ENCODE measurements at places on chromosomes 2 and 18. TPM values are rescaled to one million over a fixed set of nuclear protein-coding genes. Genes with fewer than 3 reads are reported as not detected.
A peak's percentile ranks its signal among the peaks of the same experiment; 100 is the strongest.

DNA sequence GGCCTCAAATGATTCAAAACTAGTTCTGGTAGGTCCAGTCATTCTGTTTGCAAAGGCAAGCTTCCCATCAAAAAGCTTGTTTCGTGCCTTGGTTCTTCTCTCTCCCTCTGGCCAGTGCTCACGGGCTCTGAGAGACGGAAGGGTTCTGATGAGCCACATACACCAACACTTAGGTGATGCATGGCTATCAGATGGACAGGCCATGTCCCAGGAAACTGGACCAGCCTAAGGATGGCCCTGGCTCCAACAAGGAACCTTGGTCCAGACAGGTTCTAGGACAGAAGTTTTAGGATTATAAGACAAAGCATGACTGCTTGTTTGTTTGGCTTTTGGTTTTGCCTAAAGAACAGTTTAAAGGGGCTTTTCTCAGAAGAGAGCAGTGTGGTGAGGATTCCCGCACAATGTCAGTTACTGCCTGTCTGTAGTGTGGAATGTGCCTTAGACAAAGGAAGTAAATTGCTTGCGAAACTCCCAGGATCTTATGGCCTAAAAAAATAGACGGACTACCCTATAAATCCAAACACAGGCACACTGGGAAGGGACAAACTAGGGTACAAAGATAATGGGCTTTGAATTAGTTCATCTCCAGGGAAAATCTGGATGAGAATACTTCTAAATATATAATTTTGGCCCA lies 10.3 kb downstream of the CYP1B1 start:
- no peak for DNase-seq

DNA sequence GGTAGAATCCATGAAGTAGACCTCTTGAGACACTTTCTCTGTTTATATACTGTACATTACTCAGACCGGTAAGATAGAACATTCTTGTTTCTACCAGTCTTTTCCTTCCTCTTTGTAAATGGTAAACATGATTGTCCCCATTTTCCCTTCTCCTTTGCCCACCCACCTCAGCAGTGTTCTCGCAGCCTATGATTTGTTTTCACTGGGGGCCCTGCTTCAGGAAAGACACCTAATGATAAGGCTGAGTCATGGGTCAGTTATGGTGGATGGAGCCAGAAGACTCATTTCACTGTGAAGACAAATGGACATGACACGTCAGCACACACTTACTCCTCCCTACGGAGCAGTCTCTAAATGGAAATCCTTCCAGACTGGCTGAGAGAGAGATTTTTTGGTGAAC lies 23.7 kb downstream of the CENPO start:
- no peak for DNase-seq

RUFY4 gene
- total RNA-seq: 0.81 TPM

DNA sequence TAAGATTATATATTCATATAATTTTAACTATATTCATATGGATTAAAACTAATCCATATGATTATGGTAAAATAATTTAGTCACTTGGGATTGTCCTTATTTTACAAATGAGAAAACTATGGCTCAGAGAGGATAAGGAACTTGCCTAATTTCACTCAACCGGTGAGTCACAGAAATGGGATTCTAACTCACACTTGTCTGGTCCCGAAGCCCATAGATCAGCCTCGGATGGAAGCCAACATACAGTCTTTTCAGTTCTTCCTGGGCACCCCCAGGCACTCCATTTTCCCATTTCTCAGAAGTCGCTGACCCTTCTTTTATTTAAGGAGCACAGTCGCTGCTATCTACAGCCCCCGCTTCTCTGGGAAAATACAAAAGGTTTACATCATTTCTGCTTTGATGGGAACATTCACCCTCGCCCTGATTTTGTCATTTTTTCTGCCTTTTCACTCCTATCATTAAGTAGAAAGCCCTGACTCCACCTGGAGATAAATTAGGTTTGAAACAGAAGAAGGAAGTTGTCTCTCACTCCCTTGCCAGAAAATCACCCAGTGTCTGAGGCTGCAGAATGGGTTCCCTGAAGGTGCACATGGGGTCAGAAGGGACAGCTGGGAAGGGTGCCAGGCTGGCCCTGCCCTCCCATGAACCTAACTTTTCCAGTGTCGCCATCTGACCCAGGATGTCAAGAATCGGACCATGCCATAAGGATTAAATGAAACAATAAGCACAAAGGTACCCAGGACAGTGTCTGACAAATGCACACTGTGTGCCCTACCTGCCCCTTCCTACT lies 36.6 kb downstream of the CYP1B1 start:
- DNase-seq: no peak

CDK5R2 gene
- not detected for total RNA-seq

DNA sequence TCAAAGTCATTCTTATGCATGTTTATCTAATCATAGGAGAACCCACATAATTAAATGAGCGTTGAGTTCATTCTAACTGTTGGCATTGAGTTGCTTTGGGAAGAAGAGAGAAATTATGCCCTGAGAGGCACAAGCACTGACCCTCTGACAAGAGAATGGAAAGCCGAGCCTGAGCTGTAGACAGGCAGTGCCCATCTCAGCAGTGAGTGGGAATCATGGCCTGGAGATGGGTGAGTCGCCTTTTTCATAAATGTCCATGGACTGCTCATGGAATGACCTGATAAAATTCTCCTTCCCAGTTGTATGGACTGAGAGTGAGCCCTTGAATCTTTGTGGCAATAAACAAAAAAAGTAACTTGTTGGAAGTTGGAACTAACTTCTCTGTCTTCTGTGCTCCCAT lies 21.4 kb upstream of the MYO3B start:
- no peak for DNase-seq

DNA sequence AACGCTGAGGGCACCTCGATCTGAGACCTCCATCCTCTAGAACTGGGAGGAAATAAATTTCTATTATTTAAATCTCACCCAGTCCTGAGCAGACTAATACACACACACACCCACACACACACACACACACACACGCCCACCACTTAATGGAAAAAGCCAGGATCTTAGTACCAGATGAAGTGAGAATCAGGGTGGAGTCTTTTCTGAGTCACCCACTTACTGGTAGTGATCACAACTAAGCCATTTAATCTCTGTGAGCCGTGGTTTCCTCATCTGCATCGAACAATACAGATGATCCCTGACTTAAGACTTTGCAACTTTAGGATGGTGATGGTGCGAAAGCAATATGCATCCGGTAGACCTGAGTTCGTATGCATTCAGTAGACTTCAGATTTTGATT lies 18.6 kb downstream of the THNSL2 start:
- DNase-seq: no peak

DNA sequence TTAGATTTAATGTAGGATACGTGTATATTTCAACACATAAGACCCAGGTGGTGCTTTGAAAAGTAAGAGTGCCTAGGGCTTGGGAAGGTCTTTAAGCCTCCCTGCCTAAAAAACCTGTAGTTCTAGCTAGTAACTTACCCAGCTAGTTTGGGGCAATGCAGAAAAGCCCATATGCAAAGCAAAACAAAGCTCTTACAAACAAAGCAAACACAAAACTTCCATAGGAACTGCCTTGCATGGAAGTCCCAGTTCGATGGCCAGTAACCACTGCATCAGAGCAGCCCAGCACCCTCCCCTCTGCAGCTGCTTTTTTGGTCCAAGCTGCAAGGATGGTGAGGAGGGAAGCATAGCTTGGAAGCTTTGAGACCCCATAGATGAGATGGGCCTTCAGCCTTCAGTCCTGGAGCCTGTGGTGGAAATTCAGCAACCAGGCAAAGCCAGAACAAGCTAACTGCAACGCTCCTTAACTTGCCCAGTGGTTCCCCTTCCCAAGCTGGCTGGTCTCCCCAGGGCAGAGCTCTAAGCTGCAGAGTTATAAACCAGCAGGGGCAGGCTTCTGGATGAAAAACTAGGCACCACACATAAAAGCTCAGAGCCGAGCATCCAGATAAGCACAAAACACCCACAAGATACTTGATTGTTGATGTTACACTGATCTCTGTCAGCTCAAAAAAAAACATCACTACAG lies 16.2 kb downstream of the C2orf76 start:
- DNase-seq: no peak

DNA sequence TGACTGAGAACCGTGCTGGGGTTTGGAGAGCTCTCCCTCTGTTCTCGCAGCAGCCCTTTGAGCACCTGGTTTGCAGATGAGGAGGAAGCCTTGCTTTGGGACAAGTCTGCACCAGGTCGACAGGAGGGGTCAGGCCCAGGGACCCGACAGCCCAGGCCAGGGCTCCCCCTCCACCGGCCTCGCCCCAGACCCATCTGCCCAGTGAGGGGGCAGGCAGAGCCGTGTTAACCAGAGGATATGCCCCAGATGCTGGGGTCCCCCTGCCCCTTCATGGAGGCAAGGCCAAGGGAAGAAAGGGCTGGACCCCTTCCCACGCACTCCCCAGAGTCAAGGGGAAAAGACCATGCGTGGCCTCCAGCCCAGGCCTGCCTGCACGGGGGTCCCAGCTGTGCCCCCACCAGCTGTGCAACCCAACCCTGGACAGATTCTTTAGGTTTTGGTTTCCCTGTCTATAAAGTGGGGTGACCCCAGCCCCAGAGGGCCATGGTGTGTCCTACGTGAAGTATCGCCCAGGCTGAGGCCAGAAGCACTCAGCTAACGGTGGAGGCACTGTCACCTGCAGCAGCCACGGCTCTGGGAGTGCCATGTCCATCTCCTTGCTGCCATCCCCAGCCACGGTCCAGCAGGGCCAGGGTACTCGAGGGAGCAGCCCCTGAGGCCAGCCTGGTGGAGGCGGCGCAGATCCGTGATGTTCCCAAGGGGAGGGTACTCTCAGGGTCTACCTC lies 4.8 kb upstream of the SNED1 start:
- no peak for DNase-seq

- no peak for DNase-seq
These were observed 157.9 kb upstream of the SCN7A start for GRCh38 chr2:166651991-166652390.

DNA sequence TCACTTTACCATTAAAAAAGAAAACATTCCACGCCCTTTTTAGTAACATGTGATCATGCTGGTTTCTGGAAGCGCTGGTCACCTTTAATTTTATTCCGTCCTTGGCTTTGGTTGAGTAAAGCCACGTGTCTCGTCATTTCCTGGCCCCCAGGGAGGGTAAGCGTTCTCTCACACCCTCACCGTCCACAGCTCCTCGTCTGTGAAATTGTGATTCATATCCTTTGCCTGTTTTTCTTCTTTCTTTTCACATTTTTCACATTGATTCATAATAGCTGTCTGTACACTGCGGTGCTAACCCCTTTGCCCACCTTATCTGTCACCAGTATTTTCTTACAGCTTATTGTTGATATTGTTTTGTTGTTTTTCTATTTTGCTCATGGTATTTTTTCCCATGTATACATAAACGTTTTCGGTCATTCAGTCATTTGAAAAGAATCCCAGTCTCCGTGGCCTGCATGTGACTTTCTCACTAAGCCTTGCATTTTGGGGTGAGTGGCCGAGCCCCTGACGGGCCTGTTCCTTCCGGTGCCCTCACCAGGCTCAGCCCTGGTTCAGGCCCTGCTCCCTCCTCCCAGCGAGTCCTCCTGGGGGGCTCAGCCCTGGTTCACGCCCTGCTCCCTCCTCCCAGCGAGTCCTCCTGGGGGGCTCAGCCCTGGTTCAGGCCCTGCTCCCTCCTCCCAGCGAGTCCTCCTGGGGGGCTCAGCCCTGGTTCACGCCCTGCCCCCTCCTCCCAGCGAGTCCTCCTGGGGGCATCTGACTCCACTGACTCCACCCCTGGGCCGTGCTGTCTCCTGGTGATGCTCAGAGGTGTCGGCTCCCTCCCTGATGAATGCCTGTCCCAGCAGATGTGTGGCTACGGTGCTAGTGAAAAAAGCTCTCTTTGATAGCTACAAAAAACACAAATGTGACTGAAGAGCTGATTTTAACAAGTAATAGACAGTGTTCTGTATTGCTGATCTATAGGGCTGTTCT lies 249.7 kb upstream of the PXDN start:
- no peak for DNase-seq

- DNase-seq: no peak
These were observed 16.3 kb downstream of the DPYSL5 start for GRCh38 chr2:26864226-26864625.

ACVR1C gene
- 0.73 TPM for total RNA-seq

DNA sequence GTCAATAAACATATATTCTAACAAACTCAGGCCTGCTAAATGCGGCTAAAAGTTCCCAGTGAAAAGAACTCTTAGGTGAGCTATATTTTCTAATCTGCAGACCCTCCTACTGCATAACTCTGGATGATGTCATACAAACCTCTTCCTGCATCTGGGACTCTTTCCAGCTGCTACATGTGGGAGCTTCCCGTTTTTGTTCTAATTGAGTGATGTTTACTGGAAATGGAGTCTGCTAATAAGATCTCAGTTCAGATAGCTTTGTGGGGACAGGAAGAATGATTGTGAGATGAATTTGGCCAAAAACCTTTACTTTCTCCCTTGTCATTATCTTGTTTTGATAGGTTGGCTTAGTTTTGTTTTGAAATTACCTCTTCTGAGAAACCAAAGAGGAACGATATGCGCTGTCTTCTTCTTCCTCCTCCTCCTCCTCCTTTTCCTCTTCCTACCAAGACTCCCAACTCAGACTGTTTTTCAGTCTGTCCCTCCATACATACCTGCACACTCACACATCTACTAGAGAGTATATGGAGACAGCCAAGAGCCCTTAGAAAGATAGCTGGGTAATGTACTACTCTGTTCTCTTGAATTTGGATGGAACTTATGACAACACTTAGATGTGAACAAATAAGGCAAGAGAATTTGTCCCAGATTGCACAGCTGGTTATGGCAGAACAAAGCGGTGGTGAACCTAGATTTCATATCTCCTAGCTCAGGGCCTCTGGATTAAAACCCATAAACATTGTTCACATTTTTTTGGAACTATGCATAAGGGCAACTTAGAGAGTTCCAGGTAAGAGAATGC lies 39.8 kb upstream of the AAK1 start:
- no peak for DNase-seq

- DNase-seq: no peak
These were observed 1.7 kb downstream of the LYPD1 start for GRCh38 chr2:132668189-132668823.

LIMS4 gene
- 0.97 TPM for total RNA-seq

IL1A gene
- not detected for total RNA-seq

GRCh38 chr18:59139291-59139614 lies 431 bp upstream of the SEC11C start:
- DNase-seq: peak; percentile 93

TMEM182 gene
- total RNA-seq: 3.1 TPM

- DNase-seq: peak; percentile 22
These were observed 853 bp downstream of the GNAL start for GRCh38 chr18:11689669-11690565.

- no peak for DNase-seq
These were observed 138.4 kb upstream of the COPS8 start for GRCh38 chr2:236947294-236947693.

GRCh38 chr2:190877436-190877835 lies 3.2 kb upstream of the GLS start:
- DNase-seq: no peak

- DNase-seq: no peak
These were observed 1.5 kb downstream of the ARL5A start for GRCh38 chr2:151826737-151827157.

Data from activated CD8-positive, alpha-beta T cell treated with anti-CD3 and anti-CD28 coated beads, Interleukin-2, amount 10 ng/mL, durations not matched to agents 7 days and 5 days (primary cell).